ENCODE measurements at places on chromosomes 4 and X. TPM values are rescaled to one million over a fixed set of nuclear protein-coding genes. Genes with fewer than 3 reads are reported as not detected.

DNA sequence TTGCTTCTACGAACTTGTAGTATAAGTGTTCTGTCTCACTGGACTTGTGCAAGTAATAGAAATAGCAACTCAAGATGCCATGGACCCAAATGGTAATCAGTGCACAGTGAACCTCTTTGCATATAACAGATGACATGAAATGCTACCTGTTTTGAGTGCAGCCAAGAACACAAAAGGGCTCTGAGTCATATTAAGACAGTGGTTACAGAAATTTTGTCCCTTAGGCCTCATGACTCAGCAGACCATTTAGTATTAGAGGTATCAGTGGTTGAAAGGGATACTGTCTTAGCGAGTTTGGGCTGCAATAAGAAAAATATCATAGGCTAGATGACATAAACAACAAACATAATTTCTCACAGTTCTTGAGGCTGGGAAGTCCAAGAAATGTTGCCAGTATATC is 502.9 kb upstream of the PCDH10 start:
- no peak for DNase-seq

The F8 gene
- 2.5 TPM for total RNA-seq

The TBL1X gene
- 22.3 TPM for total RNA-seq

The TEX13B gene
- not detected for total RNA-seq

DNA sequence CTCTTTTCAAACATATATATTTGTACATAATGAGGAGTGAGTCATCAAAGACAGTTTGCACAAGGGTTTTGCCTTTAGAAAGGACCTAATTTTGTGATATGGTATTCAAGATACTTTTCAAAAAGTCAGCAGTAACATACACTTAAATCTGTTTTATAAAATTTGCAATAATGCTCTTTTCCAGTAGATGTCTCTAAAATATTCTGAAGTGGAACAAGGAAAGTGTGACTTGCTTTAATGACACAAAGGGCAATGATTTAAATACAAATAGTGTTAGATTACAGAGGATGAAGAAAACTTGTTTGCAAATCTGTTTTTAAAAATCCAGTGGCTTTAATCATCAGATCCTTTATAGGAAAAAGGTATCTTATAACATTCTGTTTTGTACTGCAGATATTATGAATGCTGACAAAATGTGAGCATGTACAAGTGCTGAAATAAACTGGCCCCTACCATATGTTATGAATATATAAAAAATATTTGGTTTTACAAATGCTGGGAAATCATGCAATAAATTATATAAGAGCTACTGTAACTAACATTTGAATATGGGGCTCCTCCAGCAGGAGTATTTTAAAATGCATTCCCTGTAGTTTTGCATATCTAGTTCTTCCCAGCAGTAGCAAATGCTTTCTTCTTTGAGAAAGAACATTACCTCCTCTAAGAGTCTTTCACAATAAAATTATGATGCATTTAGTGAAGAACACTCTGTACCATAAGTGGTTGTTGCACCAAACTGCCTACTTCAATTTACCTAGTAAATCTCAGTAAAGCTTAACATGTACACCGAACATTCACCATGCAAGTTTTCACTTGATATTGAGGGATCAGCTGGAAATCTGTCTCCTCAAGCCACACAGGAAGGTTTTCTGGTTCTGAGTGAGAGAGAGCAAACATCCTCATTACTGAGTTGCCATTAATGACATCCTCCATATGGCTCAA is 20.2 kb downstream of the MMRN1 start:
- DNase-seq = no peak

The SPANXA1 gene
- not detected for total RNA-seq

- no peak for DNase-seq
Measured at GRCh38 chrX:143017272-143017671, 8.5 kb upstream of the SPANXN4 start.

The PNMA3 gene
- 0.93 TPM for total RNA-seq

GRCh38 chrX:79065696-79066095 is 78.8 kb upstream of the GPR174 start:
- DNase-seq = no peak

DNA sequence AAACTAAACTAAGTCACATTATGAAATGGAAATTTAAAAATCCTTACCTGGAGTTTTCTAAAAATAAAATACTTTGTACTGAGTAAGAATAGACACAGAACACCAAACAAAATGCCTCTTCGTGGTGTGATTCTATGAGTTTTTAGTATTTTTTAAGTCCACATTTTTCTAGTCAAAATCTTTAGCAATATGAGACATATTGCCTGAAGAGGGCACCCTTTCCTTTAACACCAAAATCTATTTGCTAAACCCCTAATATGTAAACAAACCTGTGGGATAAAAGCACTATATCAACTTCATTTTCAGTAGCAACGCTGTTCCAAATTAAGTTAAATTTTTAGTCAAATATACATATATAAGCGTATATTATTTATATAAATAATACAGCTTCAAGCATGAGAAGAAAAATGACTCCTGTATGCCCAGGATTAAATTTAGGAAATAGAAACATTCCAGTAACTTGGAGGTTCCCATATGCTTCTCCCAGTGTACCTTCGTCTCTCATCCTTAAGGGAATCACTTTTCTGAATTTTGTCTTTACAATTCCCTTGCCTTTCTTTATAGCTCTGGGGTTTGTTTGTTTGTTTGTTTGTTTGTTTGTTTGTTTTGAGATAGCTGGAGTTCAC is 23.0 kb upstream of the PGM2 start:
- peak; percentile 32 for DNase-seq

The PABPC1L2A gene
- 0.38 TPM for total RNA-seq

- DNase-seq = peak; percentile 1
Measured at GRCh38 chr4:115944146-115944905, 830.9 kb upstream of the NDST4 start.

DNA sequence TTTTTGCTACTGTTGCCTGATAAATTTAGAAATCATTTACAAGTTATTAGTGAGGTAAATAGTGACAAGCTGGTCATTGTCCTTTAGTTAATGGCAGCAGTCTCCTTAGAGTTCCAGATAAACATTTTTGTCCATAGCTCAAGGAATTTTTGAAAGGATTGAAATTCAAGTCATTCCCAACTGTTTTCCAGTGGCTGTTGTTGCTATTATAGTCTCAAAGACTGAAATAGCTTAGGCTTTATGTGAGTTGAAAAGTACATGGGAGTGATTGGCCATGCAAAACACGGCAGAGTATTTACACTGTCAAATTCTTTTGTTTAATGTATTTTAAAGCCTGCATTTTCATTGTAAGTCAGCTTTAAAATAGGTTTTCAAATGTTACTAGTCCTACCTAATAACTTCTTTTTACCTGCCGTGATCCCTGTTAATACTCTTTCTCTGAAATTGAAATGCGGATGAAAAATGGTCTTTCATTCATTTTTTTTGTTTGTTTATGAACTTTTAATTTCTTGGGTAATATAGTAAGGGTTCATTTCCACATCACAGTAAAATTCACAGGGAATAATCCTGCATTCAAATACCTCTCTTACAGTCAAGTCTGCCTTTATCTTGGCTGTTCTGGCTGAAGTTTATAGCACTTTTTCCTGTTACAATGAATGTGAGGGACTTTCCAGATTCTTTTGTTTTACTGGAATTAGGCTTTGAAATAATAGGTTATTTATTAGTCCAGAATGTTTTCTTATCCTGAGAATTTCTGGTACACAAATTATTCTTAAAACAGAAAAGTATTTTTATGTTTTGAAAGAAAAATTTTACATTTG is 85.1 kb downstream of the PDLIM5 start:
- DNase-seq = no peak

GRCh38 chr4:8191136-8191747 is 7.8 kb upstream of the SH3TC1 start:
- DNase-seq = peak; percentile 63

The ALPK1 gene
- 1.4 TPM for total RNA-seq

DNA sequence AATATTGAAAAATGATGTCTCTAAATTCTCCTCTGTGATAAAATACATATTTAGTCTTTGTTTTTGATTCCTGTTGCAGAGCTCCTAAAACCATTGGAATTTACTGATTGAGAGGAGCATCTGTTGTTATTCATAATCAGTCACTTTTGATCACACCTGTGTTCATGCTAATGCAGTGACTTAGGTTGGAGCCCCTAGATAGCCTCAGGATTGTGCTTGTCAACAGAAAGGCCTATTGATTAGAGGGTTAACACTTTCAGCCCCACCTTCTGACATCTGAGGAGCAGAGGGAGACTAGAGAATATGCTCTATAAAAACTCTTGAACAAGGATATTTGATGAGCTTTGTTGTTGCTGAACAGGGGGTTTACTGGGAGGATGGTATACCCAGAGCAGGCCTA is 409.5 kb upstream of the ADGRL3 start:
- no peak for DNase-seq

DNA sequence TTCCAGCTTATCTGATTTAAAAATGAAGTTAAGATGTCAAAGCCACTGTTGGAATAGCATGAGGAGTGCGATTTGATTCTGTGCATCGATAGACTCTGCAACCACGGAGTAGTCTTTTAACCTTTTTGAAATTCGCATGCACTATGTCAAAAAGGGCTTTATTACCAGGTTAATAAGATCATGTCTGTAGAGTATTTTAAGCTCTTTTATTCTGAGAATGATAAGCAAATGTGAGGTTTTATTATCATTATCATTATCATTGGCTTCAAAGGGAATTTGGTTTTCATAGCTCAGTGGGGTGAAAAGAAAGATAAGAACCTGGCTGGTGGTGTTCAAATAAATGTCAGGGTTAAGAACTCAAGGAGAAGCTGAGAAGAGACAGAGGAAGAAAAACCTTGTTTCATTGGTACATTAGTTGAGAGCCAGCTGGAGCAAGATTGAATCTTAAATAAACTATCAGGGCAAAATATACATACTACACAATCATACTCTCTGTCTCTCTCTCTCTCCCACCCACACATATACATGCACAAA is 102.6 kb downstream of the MMRN1 start:
- no peak for DNase-seq

GRCh38 chr4:56972389-56972788 is 5.0 kb downstream of the NOA1 start:
- DNase-seq = no peak

GRCh38 chrX:43016021-43016420 is 238.1 kb upstream of the PPP1R2C start:
- DNase-seq = no peak

DNA sequence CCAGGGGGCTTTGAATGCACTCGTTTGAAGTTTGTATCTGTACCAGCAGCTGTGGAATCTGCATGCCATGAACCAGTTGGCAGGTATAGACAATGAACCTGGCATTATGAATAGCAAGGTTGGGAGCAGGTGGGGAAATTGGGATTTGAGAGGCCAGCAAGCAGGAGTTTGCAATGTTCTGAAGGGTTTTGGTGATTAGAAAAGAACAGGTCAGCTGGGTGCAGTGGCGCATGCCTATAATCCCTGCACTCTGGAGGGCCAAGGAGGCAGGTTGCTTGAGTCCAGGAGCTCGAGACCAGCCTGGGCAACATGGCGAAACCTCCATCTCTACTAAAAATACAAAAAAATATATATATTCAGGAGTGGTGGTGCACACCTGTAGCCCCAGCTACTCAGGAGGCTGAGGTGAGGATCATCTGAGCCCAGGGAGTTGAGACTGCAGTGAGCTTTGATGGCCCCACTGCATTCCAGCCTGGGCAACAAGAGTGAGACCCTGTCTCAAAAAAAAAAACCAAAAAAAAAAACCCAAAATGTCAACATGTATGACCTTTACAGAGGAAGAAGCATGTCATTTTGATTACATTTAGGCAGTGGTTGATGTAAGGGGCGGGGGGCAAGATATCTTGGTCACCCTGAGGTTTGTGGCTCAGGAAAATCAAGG is 63.9 kb downstream of the TSC22D3 start:
- no peak for DNase-seq

- peak; percentile 76 for DNase-seq
Measured at GRCh38 chrX:57906790-57907189, 3.5 kb downstream of the ZXDA start.

DNA sequence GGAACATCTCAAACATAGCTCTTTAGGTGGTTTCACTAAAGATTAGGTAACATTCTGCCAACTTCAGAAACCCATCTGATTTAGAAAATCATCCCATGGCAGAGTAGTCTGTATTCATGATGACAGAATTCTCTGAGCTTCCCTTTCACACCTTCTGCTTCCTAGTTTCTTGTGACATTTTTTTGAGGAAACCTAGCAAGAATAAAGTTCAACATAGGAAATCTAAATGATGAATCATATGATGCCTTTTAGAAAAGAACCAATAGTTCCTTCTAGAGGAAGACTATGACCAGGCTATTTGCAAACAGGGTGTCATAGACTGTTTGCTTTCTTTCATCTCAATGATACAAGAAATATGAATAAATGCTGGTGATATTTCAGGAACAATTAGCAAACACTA is 49.8 kb upstream of the CAMK2D start:
- no peak for DNase-seq

The ODAPH gene
- 55.3 TPM for total RNA-seq

GRCh38 chr4:174259580-174259979 is 23.9 kb downstream of the FBXO8 start:
- no peak for DNase-seq

The NCAPG gene
- 2.6 TPM for total RNA-seq

The TMPRSS11E gene
- 0.41 TPM for total RNA-seq

- peak; percentile 49 for DNase-seq
Measured at GRCh38 chr4:26936284-26937065, 75.8 kb downstream of the STIM2 start.

GRCh38 chr4:92091335-92091734 is 212.4 kb upstream of the GRID2 start:
- no peak for DNase-seq

The TMEM156 gene
- 0.59 TPM for total RNA-seq

- DNase-seq = no peak
Measured at GRCh38 chr4:110512901-110513300, 36.9 kb downstream of the ENPEP start.

GRCh38 chrX:107135049-107135964 is 16.7 kb upstream of the RBM41 start:
- DNase-seq = peak; percentile 64

The RPGR gene
- total RNA-seq = 6.3 TPM

DNA sequence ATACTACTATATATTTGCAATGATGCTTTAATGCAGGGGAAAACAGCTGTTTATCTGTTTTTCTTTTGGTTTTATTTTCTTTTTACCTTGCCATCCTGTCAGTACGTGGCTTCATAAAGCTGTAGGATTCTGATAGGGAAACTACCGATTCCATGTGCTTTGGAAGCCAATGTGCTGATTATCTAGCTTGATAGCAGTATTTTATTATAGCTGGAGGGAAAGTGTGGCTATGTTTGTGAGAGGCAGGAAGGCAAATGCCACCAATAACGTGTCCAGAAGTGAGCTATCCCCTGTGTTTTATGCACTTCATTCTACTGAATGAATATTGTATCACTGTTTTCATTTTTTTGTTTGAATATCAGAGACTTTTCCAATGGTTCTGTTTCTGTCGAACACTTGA is 43.7 kb downstream of the IL15 start:
- DNase-seq = no peak

The MAMLD1 gene
- 6.6 TPM for total RNA-seq

DNA sequence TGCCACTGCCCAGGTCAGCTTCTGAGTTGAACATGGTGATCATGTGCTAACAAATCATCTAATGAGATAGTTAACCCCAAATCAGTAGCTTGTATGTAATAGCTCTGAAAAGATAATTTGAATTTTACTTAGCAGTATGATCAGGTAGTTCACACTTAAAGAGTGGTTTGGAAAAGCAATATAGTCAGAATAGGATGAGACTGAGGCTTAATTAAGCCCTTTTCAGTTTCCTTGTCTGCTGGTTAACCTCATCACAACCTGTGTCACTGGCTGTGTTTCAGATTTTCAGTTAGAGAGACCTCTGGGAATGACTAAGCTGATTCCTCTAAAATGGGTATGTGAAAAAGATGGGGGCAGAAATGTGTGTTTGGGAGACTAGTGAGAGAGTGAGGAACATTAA is 38.1 kb downstream of the GPR174 start:
- DNase-seq = no peak

Measured in astrocyte (in vitro differentiated cells and primary cell).